ENCODE measurements at places on chromosomes 7 and 10.

DNA sequence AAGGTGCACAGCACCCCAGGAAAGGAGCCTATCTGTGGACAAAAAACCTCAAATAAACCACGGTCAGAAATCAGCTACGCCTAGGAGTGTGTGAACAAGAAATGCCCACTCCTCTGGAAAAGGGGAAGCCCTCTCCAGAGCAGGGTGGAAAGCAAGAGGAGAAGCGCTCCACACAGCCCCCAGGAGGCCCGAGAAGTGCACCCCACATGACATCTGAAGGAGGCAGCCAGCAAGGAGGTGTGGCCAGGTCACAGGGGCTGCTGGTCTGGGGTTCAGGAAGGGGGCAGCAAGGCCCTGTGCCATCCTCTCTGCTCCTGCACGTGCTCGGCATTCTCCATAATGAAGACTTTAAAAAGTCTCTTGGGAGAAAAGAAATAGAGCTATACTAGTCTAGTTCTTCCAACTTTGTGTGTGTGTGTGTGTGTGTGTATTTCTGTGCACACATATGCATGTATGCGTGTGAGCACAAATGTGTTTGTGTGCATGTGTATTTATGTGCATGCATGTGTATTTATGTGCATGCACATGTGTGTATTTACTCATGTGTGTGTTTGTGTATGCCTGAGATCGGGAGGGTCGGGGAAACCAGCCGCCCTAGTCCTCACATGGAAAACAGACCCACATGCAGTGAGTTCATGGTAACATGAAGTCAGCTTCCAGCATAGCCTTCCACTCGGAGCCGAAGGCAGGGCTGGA is 76.5 kb downstream of the TNS3 start:
- no peak for DNase-seq

DNA sequence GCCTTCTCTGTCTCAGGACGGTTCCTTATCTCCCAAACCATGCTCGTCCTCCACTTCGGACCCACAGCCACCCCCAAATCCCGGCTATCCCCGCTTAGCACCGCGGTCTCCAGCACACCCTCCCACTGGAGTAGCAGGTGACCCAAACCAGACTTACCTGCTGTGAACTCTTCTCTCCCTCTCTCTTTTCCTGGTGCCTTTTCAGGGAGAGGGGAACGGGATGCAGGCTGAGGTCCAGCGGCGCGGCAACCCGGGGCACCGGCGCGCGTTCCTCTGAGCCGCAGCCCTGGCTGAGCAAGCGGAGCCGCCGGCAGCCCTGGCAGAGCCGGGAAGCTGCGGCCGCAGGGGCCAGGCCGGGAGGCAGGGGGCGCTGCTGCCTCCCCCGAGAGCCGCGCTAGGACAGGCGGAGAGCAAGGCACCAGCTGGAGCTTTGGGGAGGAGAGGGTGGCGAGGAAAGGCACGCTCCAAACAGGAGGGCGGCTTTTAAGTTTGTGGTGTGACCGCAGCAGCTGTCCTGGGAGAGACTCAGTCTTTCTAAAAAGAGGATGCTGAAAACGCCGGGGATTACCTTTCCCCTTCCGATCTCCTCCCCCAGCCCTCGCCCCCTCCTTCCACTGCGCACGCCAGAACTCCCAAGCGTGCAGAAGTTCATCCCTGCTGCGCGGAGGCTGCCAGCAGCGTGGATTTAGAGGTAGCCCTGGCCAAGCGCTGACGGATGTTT is at the start of gene SEMA3D:
TSS of gene SEMA3D (minus strand) at position 536 of the 721 bp plus-strand sequence. CDS start 65,165 bp downstream, outside the sequence.
- peak; percentile 48 for DNase-seq

DNA sequence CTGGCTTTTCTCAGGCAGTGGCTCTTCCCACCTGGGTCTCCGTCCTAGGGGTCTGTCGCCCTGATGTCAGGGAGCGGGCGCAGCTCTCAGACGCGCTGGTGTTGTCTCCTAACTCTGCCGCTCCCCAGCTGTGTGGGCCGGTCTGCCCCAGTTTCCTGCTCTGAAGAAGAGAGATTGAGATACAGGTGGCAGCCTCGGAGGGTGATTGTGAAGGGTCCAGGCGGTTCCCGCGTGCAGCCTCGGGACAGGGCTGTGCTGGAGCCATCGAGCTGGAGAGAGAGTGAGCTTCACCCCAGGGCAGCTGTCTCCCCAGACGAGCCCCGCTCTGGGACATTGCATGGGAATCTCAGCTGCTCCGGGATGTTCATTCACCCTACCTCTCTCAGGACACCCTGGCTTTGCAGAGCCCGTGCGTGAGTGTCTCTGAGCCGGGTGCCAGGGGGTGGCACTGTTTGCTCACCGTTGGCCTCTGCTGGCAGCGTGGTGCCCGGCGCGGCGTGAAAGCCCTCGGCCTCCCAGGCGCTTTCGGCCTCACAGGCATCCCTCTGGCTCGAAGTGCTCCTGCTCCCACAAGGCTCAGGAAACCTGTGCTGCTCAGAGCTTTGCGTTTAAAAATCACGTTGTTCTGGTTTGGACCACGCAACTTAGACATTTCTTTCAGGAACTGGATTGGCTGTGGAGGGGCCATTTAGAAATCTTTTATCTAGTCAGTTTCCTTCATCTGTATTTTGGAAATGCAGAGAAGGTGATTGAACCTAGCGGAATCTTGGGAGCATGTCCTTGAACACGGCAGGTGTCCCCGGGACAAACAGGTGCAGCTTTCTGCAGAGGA is 33.8 kb upstream of the ZFAND2A start:
- peak; percentile 40 for DNase-seq

GRCh38 chr7:106426803-106427202 is 142.0 kb upstream of the NAMPT start:
- DNase-seq = no peak

- no peak for DNase-seq
These were observed 19.8 kb upstream of the SLC29A3 start for GRCh38 chr10:71299071-71299785.

- DNase-seq = peak; percentile 28
These were observed 14.8 kb upstream of the ZMIZ2 start for GRCh38 chr7:44733708-44734481.

DNA sequence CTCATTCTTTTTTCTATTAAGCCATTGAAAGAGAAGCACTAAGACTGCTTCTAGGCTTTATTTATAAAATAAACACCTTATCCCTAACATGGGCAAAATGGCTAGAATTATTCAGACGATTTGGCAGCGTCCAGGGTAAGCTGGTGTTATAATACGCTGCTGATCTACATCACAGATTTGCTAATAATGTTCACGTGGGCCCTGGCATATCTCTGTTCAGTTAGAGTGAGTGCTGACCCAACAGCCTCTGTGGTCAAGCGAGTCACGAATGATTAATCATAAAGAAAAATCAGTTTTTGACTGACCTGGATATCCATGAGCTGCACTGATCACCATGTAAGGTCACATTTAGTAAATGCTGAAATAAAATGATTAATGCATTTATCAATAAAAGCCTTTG is 28.4 kb upstream of the CBLL1 start:
- no peak for DNase-seq

DNA sequence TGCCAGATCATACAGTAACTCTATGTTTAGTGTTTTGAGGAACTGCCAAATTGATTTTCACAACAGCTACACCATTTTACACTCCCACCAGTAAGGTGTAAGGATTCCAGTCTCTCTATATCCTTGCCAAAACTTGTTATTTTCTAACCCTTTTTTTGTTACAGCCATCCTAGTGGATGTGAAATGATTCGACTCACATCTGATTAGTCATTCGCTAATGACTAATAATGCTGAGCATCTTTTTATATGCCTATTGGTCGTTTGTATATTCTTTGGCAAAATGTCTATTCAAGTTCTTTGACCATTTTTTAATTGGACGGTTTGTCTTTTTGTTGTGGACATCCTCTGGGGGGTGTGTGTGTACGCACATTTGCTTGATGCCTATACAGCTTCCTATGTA is 142.8 kb downstream of the DGKB start:
- DNase-seq = no peak

DNA sequence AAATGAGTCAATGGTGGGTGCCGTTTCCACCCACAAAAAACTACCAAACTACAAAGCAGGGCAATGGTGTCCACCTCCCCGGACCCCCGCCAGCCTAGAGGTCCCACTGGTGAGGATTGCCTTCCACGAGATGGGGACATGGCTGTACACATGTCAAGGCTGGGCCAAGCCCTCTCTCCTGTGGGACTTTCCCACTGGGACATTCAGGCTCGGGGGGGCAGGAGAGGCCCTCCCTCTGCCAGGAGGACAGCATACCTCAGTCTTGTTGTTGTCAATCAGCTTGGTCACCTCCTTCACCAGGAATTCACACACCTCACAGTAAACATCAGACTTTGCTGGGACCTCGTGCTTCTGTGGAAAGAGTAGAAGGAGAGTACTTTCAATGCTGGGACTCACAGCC is 31.1 kb downstream of the PSAP start:
- no peak for DNase-seq

- DNase-seq = no peak
These were observed 5.0 kb downstream of the RHEB start for GRCh38 chr7:151514461-151515275.

- DNase-seq = no peak
These were observed 74.2 kb upstream of the ZPBP start for GRCh38 chr7:50166997-50167965.

- DNase-seq = no peak
These were observed 92.7 kb downstream of the RSU1 start for GRCh38 chr10:16724509-16724908.

GRCh38 chr10:429696-430095 is 259.8 kb downstream of the DIP2C start:
- no peak for DNase-seq

- no peak for DNase-seq
These were observed 1.5 kb downstream of the RET start for GRCh38 chr10:43078175-43078985.

DNA sequence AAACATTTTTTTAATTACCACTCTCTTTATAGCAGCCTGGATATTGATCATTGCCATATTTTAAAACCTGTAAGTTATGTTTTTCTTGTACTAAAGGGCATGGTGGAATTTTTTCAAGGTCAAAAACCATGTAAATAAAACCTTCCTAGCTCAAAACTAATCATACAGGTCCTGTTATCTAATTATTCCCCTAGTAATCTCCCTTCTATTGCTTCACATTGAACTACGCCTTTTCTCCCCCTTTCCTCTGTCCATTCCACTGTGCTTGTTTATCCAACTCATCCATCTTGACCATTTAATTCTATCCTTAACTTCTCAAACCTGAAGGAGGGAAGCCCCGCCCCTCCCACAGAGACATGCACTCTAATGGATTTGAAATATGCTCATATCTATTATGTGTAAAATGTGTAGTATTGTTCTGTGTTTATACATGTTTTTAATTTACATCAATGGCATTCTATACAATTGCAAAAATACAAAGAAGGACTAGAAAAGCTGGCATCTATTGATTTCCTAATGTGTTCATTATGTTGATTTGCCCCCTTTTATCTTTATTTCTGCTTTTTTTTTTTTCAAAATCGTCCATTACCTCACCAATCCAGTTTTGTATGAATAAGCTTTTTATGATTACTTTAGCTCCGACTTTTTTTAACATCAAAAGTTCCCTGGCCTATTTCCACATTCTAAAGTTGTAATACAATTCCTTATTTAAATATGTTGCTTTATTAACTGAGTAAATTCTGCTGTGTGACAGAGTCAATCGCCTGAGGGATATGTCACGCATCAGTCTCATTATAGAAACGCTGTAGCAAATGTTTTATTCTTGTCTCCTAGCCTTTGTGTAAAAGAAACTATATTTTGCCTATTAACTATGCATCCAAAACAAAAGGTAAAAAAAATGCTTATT is 61.0 kb downstream of the MET start:
- no peak for DNase-seq

DNA sequence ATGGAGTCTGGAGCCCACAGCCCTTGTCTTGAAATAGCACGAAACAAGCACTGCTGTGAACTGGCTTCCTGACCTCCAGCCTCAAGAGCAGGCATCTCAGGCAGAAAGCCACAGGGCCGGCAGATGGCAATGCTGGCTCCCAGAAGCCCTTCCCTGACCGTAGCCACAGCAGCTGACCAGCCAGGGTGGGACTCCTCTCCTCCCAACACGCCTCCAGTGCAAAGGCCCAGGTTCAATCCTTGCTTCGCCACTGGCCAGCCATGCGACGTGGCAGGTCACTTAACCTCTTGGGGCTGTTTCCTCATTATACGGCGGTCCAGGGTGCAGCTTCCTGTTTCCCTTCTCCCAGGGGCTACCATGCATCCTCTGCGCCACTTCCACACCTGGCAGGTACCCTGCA is 12.8 kb downstream of the PRKAG2 start:
- DNase-seq = no peak

- no peak for DNase-seq
These were observed 215.8 kb upstream of the PFKP start for GRCh38 chr10:2851566-2851965.

DNA sequence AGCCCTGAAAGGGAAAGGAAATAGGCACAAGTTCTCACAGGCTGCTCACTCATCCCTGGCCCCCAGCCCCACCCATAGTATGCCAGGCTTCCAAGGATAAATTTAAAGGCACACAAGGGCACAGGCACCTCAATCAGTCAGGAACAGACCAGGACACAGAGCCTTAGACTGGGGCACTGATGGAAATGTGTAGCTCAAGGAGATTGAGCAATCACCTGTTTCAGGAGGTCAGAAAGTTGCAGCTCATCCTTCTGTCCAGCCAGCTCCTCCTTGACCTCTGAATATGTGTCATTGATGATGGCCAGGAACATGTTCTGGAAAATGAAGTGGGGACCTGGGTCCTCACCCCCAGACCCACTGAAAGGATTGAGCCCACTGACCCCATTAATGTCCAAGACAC is 6.6 kb upstream of the BLOC1S2 start:
- no peak for DNase-seq

- no peak for DNase-seq
These were observed 70.3 kb upstream of the NMT2 start for GRCh38 chr10:15238555-15239335.

DNA sequence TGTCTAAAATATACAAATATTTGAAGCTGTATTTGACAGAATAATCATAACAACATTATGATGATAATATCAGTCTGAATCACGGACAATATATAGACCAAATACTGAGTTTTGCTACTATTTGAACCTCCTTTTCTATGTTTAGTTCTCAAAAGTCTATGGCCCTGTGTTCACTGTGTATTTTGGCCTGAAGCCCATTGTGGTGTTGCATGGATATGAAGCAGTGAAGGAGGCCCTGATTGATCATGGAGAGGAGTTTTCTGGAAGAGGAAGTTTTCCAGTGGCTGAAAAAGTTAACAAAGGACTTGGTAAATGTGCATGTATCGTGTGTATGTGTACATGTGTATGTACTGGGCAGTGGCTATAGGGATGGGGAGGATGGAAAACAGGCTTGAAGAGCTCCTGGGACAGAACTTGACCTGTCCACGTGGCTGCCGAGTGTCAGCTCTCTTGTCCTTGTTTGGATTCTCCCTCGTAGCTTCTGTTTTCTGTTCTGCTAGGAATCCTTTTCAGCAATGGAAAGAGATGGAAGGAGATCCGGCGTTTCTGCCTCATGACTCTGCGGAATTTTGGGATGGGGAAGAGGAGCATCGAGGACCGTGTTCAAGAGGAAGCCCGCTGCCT is 4.2 kb downstream of the CYP2C18 start:
- DNase-seq = no peak

Measured in GOT3 (cell line).